Mucosa of descending colon (tissue), 3 donors: ENCODE measurements at places on chromosomes 2 and 18. TPM values are rescaled to one million over a fixed set of nuclear protein-coding genes. Genes with fewer than 3 reads are reported as not detected.

DNA sequence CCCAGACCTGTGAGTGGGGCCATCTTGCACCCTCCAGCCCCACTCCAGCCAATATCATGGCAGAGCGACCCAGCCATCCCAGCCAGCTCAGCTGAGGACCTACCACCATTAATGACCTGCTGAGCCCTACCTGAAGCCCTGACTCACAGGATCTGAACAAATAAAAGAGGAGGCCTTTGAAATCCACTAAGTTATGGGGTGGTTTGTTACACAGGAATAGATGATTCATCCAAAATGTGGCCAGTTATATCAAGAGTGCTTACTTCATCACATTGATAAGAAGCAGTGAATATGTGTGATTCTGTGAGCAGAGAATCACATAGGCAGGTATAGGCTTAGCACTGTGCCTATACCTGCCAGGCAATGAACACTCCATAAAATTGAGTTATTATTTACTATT lies 34.7 kb upstream of the FAM124B start:
- DNase-seq: no peak

GRCh38 chr2:222450021-222450420 lies 25.7 kb downstream of the SGPP2 start:
- no peak for DNase-seq

Gene C2orf81
- 1.9 TPM for total RNA-seq

Gene DSC2
- total RNA-seq: 222 TPM
